Esophagus squamous epithelium (tissue), 5 donors: ENCODE measurements at places on chromosomes 16 and 17.

DNA sequence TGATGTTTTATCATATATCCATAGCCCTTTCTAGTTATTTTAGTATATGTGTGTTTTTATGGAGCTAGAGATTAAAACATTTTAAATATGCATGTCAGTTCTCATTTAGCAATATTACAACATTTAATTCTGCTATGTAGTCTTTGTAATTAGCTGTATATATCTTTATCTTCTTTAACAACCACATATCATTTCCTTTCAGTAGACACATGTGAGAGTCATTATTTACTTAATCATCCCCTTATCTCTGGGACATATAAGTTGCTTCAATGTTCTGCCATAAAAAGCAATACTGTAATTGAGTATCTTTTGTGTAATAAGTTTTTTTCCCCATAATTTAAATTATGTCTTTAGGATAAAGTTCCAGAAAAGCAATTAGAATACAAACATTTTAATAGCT lies 52.0 kb upstream of the CLEC3A start:
- H3K27ac ChIP-seq, result no peak overlapping the region
- no peaks in the 10 kb centered on the region for H3K36me3 ChIP-seq
- no peaks in the 10 kb centered on the region for H3K4me1 ChIP-seq
- no peak for DNase-seq

- H3K27ac ChIP-seq, result peak overlapping the region; percentile 69
- H3K4me3 ChIP-seq, result no peak overlapping the region
- peaks cover 38% of the 10 kb centered on the region for H3K4me1 ChIP-seq
- H3K36me3 ChIP-seq, result no peaks in the 10 kb centered on the region
- DNase-seq, result no peak
Measured at GRCh38 chr17:72419866-72420774, 299.3 kb downstream of the SOX9 start.

GRCh38 chr16:10521681-10522274 lies 58.6 kb downstream of the EMP2 start:
- DNase-seq, result no peak
- H3K4me1 ChIP-seq, result peaks cover 12% of the 10 kb centered on the region
- no peaks in the 10 kb centered on the region for H3K27me3 ChIP-seq
- peaks cover 40% of the 10 kb centered on the region for H3K36me3 ChIP-seq

DNA sequence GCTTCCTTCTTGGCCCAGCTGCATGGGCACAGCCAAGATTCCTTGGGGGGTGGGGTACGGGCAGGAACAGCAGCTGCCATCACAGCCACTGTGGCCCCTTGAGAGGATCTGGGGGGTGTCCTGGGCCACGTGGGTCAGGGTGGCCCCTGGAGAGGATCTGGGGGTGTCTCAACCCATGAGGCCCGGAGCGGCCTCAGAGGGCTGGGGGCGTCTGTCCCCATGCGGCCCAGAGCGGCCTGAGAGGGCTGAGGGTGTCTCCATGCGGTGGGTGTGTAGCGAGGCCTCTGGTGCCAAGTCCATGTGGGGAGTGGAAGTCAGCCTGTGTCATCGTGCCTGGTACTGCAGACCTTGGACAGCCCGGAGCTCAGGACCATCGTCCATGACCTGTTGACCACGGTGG lies 13.7 kb downstream of the TSC2 start:
- no peak overlapping the region for H3K4me3 ChIP-seq
- H3K27ac ChIP-seq, result no peak overlapping the region
- no peaks in the 10 kb centered on the region for H3K27me3 ChIP-seq
- DNase-seq, result no peak
- H3K36me3 ChIP-seq, result peaks cover 42% of the 10 kb centered on the region

- H3K4me3 ChIP-seq, result peak overlapping the region; percentile 78
- peak overlapping the region; percentile 92 for H3K27ac ChIP-seq
- no peak for DNase-seq
Measured at GRCh38 chr16:2155977-2156848, 631 bp downstream of the TRAF7 start.

GRCh38 chr16:19168371-19169081 lies 486 bp downstream of the SYT17 start:
- H3K36me3 ChIP-seq, result no peaks in the 10 kb centered on the region
- H3K4me3 ChIP-seq, result peak overlapping the region; percentile 78
- peaks cover 17% of the 10 kb centered on the region for H3K4me1 ChIP-seq
- H3K27me3 ChIP-seq, result no peaks in the 10 kb centered on the region
- DNase-seq, result no peak

DNA sequence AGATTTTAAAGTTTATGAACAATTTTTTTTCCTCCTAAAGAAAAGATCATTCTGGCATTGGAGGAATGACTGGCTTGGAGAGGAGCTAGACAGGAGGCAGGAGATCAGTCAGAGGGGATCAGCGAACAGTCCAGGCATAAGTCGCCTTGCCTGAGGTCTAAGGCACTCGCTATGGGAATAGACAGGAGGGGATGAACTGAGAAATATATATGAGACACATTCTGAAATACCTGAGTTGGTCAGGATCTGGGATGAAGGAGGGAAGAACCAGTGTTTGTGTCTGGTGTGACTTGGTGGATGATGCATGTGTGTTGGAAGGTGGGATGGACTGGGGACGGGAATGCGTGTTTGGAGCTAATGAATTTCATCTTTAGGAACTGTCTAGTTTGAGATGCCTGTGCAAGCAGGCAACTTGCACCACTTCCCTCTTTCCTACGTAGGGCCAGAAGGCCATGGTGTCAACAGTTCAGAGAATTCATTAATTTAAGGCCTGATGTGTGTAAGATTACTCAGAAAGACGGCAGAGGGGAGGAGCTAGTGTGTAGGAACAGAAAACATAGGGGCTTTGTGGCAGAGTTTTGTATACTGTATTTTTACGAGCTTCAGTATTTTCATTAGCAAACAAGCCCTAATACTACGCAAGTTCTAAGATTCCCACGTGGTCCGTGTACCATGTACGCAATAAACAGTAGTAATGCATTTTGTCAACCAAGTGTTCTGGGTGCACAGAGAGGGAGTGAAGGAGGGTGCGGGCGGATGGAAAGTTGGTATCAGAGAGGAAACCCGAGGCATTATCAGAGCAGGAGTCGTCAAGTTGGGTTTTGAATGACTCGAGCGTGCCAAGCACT lies 825 bp downstream of the HEATR6 start:
- peak overlapping the region; percentile 91 for H3K27ac ChIP-seq
- peaks cover 8% of the 10 kb centered on the region for H3K36me3 ChIP-seq
- H3K4me1 ChIP-seq, result peaks cover 8% of the 10 kb centered on the region
- peak overlapping the region; percentile 85 for H3K4me3 ChIP-seq

- H3K36me3 ChIP-seq, result peaks cover 22% of the 10 kb centered on the region
- H3K4me1 ChIP-seq, result peaks cover 42% of the 10 kb centered on the region
- H3K4me3 ChIP-seq, result no peak overlapping the region
- no peak overlapping the region for H3K27ac ChIP-seq
- no peak for DNase-seq
Measured at GRCh38 chr17:7406235-7406825, 1.3 kb upstream of the NLGN2 start.

GRCh38 chr17:69333561-69333960 lies 6.6 kb upstream of the ABCA5 start:
- DNase-seq, result no peak
- no peak overlapping the region for H3K4me3 ChIP-seq
- no peak overlapping the region for H3K27ac ChIP-seq

DNA sequence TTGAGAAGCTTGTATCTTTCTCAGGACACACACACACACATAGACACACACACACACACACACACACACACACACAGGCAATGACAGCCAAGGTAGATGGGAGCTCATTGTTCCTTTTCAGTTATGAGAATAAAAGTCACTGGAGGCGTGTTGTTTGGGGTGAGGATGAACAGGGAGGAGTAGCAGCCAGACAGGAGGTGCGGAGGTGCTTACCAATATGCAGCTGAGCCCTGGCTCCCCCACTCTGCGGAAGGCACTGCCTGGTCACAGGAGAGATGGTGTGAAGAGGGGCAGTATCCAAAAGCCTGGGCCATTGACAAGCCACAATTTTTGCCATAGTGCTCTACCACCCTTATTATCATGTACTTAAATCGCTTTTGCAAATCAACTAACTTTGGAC lies 77.4 kb downstream of the CBLN1 start:
- H3K27ac ChIP-seq, result no peak overlapping the region
- H3K4me1 ChIP-seq, result no peaks in the 10 kb centered on the region
- no peaks in the 10 kb centered on the region for H3K36me3 ChIP-seq
- no peak overlapping the region for H3K4me3 ChIP-seq

- no peak overlapping the region for H3K4me3 ChIP-seq
- no peak overlapping the region for H3K27ac ChIP-seq
- H3K4me1 ChIP-seq, result no peaks in the 10 kb centered on the region
Measured at GRCh38 chr16:57689762-57690558, 4.6 kb upstream of the DRC7 start.

DNA sequence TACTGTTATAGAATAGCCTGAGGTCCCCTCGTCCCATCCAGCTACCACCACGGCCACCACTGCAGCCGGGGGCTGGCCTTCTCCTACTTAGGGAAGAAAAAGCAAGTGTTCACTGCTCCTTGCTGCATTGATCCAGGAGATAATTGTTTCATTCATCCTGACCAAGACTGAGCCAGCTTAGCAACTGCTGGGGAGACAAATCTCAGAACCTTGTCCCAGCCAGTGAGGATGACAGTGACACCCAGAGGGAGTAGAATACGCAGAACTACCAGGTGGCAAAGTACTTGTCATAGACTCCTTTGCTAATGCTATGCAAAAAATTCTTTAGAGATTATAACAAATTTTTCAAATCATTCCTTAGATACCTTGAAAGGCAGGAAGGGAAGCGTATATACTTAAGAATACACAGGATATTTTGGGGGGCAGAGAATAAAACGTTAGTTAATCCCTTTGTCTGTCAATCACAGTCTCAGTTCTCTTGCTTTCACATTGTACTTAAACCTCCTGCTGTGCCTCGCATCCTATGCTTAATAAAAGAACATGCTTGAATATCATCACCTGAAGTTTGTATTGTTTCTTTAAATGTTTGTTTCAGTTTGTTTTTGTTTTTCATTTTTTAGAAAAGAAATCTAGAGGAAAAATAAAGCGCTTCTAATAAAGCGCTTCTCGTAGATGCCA lies 388.3 kb downstream of the MAF start:
- no peaks in the 10 kb centered on the region for H3K36me3 ChIP-seq
- no peaks in the 10 kb centered on the region for H3K27me3 ChIP-seq
- DNase-seq, result no peak

- H3K4me1 ChIP-seq, result peaks cover 19% of the 10 kb centered on the region
- no peak overlapping the region for H3K4me3 ChIP-seq
- no peaks in the 10 kb centered on the region for H3K27me3 ChIP-seq
- no peaks in the 10 kb centered on the region for H3K36me3 ChIP-seq
- DNase-seq, result no peak
Measured at GRCh38 chr17:67637901-67638641, 79.7 kb upstream of the NOL11 start.

DNA sequence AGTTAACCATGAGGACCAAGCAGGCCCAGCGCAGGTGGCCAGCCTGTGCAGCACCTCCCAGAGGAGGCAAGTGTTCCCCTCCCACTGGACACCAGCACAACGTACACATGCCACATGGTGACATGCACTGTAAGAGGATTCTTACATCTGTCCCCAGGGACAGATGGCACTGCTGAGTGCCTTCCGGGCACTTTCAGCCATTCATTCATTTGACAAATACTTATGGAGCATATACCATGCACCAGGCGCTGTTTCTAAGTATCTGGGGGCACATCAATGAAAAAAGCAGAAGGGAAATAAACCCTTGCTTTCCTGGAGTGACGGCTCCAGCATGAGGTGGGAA lies 79.6 kb downstream of the GAS7 start:
- no peaks in the 10 kb centered on the region for H3K36me3 ChIP-seq
- no peak overlapping the region for H3K4me3 ChIP-seq
- H3K27me3 ChIP-seq, result no peaks in the 10 kb centered on the region
- DNase-seq, result no peak
- H3K27ac ChIP-seq, result peak overlapping the region; percentile 77

- no peak for DNase-seq
- no peak overlapping the region for H3K4me3 ChIP-seq
- no peaks in the 10 kb centered on the region for H3K27me3 ChIP-seq
- H3K36me3 ChIP-seq, result no peaks in the 10 kb centered on the region
- peaks cover 35% of the 10 kb centered on the region for H3K4me1 ChIP-seq
Measured at GRCh38 chr17:55053855-55054254, 85.3 kb downstream of the STXBP4 start.

DNA sequence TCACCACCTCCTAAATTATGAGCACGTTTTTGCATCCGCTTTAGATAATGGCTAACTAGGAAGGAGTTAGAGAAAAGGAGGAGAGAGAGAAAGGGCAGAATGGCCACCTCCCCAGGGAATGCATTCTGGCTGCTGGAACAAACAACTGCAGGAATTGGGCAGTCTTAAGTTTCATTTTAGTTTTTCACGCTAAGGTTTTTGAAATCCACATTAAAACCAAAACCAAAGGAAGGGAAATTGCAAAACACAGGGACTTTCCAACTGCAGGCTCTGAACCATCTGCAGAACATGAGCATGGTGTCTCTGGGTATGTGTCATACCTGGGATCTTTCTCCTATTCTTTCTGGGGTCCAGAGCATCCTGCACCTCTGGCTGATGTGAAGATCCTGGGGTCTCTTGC lies 12.1 kb upstream of the CCL8 start:
- peaks cover 12% of the 10 kb centered on the region for H3K4me1 ChIP-seq
- no peak overlapping the region for H3K27ac ChIP-seq
- no peak for DNase-seq
- no peak overlapping the region for H3K4me3 ChIP-seq

GRCh38 chr16:11705311-11706025 lies 37.2 kb downstream of the TXNDC11 start:
- DNase-seq, result no peak
- H3K4me1 ChIP-seq, result no peaks in the 10 kb centered on the region
- no peak overlapping the region for H3K4me3 ChIP-seq
- H3K27ac ChIP-seq, result no peak overlapping the region

GRCh38 chr17:17153071-17153470 lies 53.1 kb downstream of the PLD6 start:
- H3K4me1 ChIP-seq, result peaks cover 10% of the 10 kb centered on the region
- H3K36me3 ChIP-seq, result peaks cover 22% of the 10 kb centered on the region
- H3K4me3 ChIP-seq, result no peak overlapping the region
- H3K27me3 ChIP-seq, result no peaks in the 10 kb centered on the region

DNA sequence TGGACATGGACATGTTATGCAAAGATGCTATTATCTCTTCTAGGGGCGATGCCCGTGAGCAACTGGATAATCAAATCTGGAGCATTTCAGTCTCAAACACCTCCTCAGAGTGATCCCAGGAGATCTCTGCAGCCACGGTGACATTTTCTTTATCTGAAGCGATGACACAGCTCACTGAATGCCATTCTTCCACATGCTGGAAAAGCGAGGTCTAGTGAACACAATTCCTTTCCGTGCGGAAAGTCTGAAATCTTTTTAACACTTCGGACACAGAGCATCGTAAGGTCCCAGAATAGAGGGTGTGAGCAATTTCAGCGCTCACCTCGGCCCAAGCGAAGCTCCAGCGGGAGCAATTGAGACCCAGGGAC lies 531 bp upstream of the HASPIN start:
- DNase-seq, result no peak
- peak overlapping the region; percentile 89 for H3K27ac ChIP-seq
- H3K36me3 ChIP-seq, result no peaks in the 10 kb centered on the region
- H3K4me1 ChIP-seq, result peaks cover 18% of the 10 kb centered on the region
- H3K27me3 ChIP-seq, result no peaks in the 10 kb centered on the region

GRCh38 chr16:74455213-74455612 lies 33.9 kb upstream of the CLEC18B start:
- peaks cover 14% of the 10 kb centered on the region for H3K4me1 ChIP-seq
- DNase-seq, result no peak
- peaks cover 9% of the 10 kb centered on the region for H3K36me3 ChIP-seq
- no peak overlapping the region for H3K4me3 ChIP-seq
